ENCODE measurements at places on chromosomes 5 and 9.

- DNase-seq, result no peak
These were observed 11.4 kb downstream of the ZFAND5 start for GRCh38 chr9:72353455-72354116.

- no peak for DNase-seq
These were observed 17.8 kb upstream of the TRAF1 start for GRCh38 chr9:120944434-120944843.

- no peak for DNase-seq
These were observed 169.1 kb upstream of the CLINT1 start for GRCh38 chr5:158027806-158028775.

GRCh38 chr5:72255237-72255636 is 64.8 kb downstream of the MRPS27 start:
- no peak for DNase-seq
